ENCODE measurements at places on chromosomes 11 and 22.
A peak's percentile ranks its signal among the peaks of the same experiment; 100 is the strongest.

DNA sequence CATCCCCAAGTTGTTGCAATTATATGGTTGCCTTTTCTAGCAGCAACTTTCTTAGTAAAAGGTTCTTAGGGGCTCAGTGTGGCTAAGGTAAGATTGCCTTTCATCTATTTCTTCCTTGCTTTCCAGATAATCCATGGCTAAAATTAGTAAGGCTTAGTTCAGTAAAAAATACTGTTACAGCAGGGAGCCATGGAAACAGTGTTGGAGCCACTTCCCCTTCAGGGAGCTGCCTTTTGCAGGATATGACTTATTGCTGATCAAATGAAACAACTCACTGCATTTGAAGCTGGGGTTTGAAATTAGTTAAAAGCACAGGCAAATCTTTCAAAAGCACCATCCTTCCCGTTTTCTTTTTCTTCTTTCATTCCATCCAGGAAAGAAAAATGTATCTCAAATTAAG, 184.3 kb downstream of the C11orf87 start:
- no peak for DNase-seq

GRCh38 chr22:41808400-41808799, 7.9 kb downstream of the CCDC134 start:
- DNase-seq = no peak

GRCh38 chr11:67441731-67442351, 1.4 kb downstream of the CORO1B start:
- DNase-seq = no peak

- DNase-seq = no peak
Measured at GRCh38 chr11:111525456-111525855, 10.9 kb downstream of the HOATZ start.

- no peak for DNase-seq
Measured at GRCh38 chr11:122703541-122704272, 48.2 kb downstream of the UBASH3B start.

GRCh38 chr11:46978005-46978491, 41.5 kb downstream of the CSTPP1 start:
- no peak for DNase-seq

DNA sequence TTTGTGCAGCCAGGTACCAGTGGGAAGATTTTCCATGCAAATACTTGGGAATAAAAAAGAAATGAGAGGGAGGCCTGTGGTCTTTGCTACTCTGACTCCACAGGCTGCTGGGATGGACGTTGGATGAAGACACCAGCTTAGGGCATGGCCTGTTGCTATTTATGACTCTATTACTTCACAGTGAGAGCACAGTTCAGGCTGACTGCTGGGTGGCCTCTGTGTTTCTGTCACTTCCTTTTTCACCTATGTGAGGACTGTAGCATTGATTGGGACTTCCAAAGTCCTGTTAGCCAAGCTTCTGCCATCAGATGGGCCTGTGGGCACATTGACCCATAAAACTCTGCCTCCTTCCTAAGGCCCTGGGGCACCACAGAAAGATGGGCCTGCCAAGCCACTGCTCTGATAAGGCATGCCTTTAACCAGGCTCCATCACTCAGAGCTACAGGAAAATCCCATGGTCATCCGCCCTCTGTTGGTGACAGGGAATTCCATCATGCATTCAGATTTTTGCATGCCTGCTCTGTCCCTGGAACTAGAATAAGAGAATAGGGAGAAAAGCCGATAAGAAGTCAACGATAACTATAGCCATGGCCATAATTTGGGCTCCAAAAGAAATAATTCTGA, 64.6 kb downstream of the KCNJ1 start:
- no peak for DNase-seq

DNA sequence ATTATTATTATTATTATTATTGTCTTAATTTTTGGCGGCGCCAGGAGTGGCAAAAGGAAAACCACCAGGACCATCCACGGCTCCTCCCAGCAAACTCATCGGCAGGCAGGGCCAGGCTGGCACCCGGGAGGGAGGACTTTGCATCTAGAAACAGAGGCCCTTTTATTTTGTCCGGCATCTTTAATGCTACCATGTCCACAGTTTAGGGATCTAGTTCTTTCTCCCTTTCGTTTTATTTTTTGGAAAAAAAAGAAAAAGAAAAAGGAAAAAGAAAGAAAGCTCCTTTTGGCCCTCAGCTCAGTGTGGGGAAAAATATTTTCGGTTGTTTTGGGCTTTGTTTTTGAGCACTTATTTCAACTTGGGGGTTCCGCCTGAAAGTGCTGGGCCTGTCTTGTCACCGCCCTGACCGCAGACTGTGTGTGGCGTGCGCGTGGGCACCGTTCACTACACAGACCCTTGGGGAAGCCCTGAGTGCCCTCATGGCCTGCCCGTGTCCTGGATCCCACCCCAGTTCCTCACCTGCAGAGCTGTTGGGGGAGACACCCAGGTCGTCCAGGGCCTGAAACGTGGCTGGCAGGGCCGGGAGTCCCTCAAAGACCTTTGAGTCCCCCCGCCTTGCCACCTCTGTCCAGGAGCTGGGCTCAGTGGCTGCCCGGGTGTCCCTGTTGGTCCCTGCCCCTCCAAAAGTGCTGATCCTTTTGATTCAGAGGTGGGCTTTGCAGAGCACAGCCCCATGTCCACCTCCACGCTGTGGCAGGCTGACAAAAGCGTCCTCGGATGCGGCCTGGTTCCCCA, 69.1 kb upstream of the PPARA start:
- DNase-seq = no peak

- DNase-seq = no peak
Measured at GRCh38 chr11:133500435-133500834, 31.9 kb downstream of the OPCML start.

DNA sequence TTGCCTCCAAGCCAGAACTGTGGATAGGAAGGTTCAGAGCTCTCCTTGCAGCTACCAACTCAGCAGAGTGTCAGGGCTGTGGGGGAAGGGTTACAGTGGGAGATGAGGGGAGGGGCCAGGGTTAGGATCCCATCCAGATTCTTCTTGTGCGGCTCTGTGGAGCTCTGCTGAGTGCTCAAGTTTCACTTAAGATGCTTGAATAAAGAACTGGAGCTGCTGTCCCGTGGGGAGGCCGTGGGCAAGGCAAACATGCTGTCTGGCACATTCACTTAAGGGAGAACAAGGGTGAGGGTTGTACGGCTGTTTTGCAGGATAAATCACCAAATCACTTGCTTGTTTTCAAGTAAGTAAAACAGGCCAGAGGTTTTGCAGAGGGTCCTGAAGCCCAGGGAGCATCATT, 197.1 kb downstream of the FAM76B start:
- no peak for DNase-seq

- DNase-seq = no peak
Measured at GRCh38 chr11:34205326-34206035, 100.1 kb downstream of the NAT10 start.

DNA sequence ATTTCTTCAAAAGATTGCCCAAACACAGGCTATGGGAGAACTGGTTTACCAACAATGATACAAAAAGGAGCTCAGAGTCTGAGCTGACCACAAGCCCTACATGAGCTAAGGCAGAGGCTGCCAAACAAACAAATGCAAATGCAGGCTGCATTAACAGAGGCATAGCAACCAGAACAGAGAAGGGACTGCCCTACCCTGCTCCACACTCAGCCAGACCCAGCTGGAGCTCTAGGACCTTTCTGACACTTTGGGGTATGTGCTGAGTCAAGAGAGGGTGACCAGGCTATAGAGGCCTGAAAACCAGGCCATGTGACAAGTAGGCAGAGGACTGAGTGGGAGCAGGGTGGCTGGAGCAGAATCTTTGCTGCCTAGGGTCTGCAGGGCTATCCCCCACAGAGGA, 17.8 kb upstream of the P2RY2 start:
- DNase-seq = no peak

- no peak for DNase-seq
Measured at GRCh38 chr11:95515371-95515770, 274.2 kb downstream of the FAM76B start.

GRCh38 chr22:46719921-46720320, 18.1 kb downstream of the CERK start:
- DNase-seq = no peak

- no peak for DNase-seq
Measured at GRCh38 chr11:34476849-34477248, 36.7 kb downstream of the ELF5 start.

DNA sequence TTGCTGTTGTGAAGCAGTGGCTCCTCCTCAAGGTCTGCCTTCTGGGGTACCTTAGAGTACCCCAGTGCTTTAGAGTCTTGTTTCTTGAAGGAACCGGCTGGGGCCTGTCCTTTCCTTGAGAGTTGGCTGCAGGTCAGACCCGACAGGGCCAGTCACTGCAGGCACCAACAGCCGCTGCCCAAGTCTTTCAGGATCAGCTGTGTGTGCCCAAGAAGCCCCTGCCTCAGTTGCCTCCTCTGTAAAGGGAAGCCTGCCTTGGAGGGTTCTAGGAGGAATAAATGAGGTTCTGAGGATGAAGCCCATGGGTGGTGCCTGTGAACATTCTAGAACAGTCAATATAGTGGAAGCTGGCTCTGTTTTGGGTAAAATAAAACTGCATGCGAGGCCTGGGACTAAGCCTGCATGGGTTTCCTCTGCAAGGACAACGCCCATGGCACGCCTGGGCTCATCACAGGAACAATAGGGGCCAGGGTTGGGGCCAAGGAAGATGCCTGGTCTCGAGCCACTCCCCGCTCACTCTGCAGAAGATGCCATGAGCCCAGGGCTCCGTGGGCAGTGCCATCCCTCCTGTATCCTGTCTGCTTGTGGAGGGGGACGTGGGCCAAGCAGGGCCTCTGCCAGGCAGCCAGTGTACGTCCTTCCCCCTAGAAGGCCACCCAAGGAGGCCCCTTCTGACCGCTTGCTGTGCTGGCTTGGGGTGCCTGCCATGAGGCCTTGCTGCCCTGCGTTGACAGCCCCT, 81.6 kb downstream of the MED15 start:
- DNase-seq = no peak

- no peak for DNase-seq
Measured at GRCh38 chr11:69218946-69219720, 63.4 kb downstream of the SMIM38 start.

GRCh38 chr11:17476317-17477083, at the start of gene ABCC8:
TSS of gene ABCC8 (minus strand) at chr11:17476845. CDS start at chr11:17476776, 69 bp downstream.
- DNase-seq = no peak

GRCh38 chr22:18145676-18146388, 4.1 kb upstream of the USP18 start:
- no peak for DNase-seq

- DNase-seq = no peak
Measured at GRCh38 chr11:119416606-119417580, 6.1 kb downstream of the THY1 start.

DNA sequence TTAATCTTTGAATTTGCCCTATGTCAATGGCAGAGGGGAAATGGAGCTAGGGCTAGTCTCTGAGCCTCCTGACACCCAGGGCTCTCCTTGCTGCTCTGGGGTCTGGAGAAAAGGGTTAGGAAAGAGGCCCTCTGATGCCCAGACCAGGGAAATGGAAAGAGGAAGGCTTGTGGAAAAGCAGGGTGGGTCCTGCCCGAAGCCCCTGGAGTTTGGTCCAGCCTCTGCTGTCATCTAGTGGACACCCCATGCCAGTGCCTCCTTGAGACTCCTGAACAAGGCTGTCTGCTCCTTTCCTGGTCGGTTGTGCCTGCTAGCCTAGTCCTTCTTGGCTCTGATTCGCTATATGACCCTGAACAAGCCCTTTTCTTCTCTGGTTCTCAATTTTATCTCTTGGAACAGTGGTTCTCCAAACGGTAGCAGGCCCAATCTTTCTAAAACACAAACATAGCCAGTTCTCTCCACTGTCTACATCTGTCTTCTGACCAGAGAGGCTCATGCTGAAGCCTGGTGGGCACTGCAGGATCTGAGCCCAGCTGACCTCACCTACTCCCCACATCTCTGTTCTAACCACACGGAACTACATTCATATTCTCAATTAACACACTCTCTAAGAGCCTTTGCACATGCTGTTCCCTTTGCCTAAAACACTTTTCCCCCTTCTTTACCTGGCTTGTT, 8.8 kb upstream of the PLA2G3 start:
- peak; percentile 55 for DNase-seq

DNA sequence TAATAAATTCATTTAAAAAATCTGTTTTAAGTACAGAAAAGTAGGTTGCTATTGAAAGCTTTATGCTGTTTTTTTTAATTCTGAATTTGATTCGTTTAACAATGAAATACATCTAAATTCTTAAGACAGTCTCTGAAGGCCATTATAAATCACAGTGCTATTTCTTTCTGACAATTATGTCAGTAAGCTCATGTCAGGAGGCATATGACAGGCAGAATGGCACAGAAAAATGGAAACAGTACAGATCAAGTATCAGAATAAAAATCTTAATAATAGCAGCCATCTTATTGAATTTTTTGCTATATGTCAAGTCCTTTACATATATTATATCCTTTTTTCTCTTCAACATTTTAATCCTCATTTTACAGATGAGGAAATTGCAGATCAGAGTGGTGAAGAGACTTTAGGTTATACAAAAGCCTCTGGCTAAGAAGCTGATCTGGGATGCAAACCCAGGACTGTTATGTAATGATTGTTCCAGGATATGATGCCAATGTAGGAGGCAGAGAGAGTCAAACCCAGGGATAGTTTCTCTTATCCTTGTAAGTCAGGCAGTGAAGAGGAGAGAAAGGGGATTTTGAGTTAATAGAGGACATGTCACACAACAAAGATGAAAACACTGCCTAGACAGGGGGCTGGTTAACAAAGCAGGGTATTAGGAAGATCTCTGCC, 283.1 kb upstream of the CCDC90B start:
- no peak for DNase-seq

DNA sequence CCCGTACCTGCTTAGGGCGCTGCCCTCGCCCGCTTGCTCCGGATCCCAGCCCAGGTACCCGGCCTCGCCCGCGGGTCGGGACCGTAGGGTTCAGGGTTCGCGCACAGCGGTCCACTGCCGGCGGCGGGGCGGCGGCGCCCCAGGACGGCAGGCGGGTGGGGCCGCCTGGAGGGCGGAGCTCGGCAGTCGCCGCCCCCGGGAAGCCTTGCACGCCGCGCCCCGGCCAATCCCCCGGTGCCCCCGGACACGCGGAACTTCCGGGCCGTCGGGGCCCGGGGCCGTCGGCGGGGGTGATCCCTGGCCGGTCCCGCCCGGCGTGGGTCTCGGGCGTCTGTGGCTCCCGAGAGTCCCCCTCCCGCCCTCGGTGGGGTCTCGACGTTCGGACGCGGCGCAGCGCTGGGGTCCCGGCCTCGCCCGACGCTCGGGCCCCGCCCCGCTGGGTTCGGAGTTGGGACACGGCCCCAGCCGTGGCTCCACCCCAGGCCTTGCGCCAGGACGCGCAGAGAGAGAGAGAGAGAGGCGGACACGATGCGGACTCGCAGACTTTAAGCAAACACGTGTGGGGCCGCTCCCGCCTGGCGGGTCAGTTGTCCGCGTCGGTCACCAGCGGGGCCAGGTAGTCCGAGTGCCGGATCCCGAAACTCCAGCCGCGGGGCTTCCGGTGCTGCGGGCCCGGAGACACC, at the start of gene TYMP:
Gene TYMP, minus strand, starts transcription at position 116 of the 683 bp plus-strand sequence. CDS start 303 bp downstream, outside the sequence.
- no peak for DNase-seq

GRCh38 chr11:17905477-17905876, 107.4 kb downstream of the SERGEF start:
- no peak for DNase-seq

DNA sequence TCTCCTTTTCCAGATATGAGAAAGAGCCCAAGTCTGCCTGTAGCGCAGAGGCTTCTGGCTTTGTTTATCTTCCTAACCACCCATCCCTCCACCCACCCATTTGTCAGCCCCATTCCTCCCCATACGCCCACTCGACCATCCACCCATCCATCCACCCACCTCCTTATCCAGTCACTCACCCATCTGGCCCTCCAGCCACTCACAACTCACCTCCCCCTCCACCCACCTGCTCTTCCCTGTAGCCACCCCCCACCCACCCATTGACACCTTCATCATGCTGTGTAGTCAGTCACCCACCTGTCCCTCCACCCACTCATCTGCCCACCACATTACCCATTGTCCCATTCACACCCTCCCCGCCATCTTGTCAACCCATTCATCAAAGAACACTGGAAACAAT, 5.5 kb downstream of the CST6 start:
- no peak for DNase-seq
